Activated T-helper 2 cell treated with anti-CD3 and anti-CD28 coated beads, Interferon-gamma antibody, Interleukin-2, Interleukin-4, amounts not matched to agents 10 μg/mL and 5 μg/mL and 100 μg/mL, durations not matched to agents 14 hours and 24 hours and 36 hours (primary cell): ENCODE measurements at places on chromosomes 6 and 20. TPM values are rescaled to one million over a fixed set of nuclear protein-coding genes. Genes with fewer than 3 reads are reported as not detected.

- DNase-seq, result peak; percentile 49
Measured at GRCh38 chr20:3407040-3407770, at the start of gene DNAAF9. Gene DNAAF9, minus strand, starts transcription at chr20:3407669. Its CDS starts 112 bp downstream, at chr20:3407557.

Gene GPR6
- total RNA-seq, result not detected in 2 replicates

Gene MLN
- not detected in 2 replicates for total RNA-seq

- no peak for DNase-seq
Measured at GRCh38 chr6:79985128-79985527, 19.3 kb upstream of the TTK start.

DNA sequence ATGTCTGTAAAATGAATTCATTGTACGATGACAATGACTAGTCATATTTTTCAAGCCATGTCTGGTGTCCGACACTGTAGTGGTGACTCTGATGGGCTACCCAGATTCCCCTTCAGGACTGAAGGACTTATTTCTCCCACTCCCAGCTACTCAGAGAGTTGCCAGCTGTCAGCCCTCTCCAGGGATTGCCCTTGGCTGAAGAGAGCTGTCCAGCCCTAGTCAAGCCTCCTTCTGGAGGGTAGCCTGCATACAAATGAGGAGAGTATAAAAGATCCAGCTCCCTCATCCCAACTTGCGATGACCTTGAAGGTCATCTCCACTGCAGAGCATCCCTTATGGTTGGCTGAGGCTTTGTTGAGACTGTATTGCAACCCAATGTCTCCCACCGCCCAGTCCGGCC, 29.9 kb downstream of the JPH2 start:
- no peak for DNase-seq

Gene AVP
- total RNA-seq, result not detected in 2 replicates

DNA sequence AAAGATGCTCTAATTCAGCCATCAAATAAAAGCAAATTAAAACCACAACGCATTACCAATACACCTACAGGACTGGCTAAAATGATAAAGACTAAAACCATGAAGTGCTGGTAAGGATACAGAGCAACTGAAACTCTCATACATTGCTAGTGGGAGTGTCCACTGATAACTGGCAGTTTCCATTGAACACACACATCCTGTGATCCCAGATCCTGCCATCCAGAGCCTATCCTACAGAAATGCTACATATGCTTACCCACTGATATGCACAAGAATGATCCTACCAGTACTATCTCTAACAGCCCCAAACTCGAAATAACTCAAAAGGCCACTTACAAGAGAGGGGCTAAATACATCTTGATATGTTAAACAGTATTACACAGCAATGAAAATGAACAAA, 81.0 kb downstream of the FYN start:
- DNase-seq, result no peak

GRCh38 chr20:38227420-38228360, 32.8 kb downstream of the KIAA1755 start:
- no peak for DNase-seq

Gene RFX6
- total RNA-seq, result not detected in 2 replicates

GRCh38 chr20:61524951-61525666, 273.0 kb downstream of the CDH4 start:
- DNase-seq, result no peak

- no peak for DNase-seq
Measured at GRCh38 chr20:52060794-52061714, 130.5 kb downstream of the ZFP64 start.

Gene SLA2
- total RNA-seq, result 54.9 and 56.5 TPM in 2 replicates

DNA sequence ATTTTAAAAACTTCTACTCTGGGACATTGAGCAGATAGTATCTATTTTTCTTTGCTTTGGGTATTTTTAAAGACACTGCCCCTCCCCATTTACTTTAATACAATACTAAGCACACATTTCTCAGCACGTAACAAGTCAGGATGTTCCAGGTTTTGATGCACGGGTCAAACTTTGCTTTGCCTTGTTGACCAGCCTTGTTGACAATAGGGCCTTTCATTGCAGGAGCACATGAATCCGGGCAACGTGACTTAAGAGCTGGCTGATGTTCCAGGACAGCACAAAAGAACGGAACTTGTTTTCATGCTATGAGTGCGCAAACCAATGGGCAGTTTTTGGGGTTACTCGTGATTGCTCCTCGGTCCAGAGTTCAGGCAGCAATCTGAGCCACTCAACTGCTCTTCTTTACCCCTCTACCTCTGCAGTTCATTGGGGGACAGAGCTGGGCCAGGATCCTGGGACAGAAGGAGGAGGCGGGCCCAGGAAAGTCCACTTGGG, 78.6 kb upstream of the SLC22A16 start:
- no peak for DNase-seq

Gene CPNE5
- 2.0 and 2.1 TPM in 2 replicates for total RNA-seq

Gene PXMP4
- 7.4 TPM in 2 replicates for total RNA-seq

- no peak for DNase-seq
Measured at GRCh38 chr6:127641905-127642304, 64.9 kb downstream of the C6orf58 start.

GRCh38 chr20:49045440-49046086, 549 bp upstream of the CSE1L start:
- no peak for DNase-seq

Gene C6orf58
- total RNA-seq, result not detected in 2 replicates

GRCh38 chr20:57682184-57683101, 27.4 kb downstream of the PMEPA1 start:
- no peak for DNase-seq
